ENCODE measurements at places on chromosomes 13 and 19.

GRCh38 chr19:42440357-42441048 is 2.2 kb downstream of the CXCL17 start:
- DNase-seq: peak; percentile 71

GRCh38 chr13:43835701-43836100 is 43.8 kb downstream of the CCDC122 start:
- DNase-seq: no peak

DNA sequence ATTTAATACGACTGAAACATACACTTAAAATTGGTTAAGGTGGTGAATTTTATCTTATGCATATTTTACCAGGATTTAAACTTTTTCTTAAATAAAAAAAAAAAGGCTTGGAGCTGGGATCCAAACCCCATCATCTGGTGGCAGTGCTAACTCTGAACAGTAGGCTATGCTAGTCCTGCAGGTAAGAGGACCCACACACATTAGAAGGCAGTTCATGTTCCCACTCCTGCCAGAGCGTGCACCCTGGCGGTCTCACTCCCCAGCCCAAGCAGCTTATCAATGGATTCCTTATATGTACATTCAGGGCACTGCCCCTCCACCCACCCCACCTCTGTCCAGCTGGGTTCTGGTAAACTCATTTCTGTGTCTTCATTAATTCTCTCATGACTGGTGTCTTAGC is 31.3 kb upstream of the CEBPA start:
- no peak for DNase-seq

DNA sequence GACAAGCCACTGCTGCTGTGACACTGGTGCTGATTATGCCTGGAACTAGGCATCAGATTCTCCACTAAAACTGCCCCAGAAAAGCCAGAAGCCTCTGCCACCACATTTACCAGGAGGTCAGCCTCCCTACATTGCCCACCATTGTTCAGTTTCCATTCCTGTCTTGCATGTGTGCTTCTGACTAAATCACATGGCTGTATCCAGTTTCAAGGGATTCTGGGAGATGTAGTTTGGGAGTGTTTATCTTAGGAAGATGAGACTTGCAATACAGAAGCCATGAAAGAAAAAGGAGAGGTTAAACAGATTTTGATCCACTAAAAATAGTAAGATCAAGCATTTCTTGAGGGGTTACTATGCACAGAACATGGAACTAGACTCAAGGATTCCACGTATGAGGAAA is 40.7 kb upstream of the SERPINE3 start:
- no peak for DNase-seq

- no peak for DNase-seq
Observed at GRCh38 chr13:74132776-74133656, 1.2 kb downstream of the KLF12 start.

DNA sequence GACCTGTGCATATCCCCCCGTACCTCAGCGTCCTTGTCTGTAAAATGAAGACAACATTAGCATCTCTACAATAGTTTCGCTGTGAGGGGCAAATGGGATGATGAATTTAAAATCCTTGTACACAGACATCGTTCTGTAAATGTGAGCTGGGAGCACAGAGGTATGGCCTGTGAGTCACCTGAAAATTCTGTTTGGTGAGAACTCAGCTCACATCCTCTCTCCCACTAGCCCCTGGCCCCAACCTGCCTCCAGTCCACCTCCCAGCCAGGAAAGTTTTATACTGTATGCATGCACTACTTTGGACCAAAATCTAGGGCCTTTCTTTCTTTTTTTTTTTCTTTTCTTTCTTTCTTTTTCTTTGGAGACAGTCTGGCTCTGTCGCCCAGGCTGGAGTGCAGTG is 8.7 kb upstream of the IZUMO2 start:
- DNase-seq: no peak

- no peak for DNase-seq
Observed at GRCh38 chr13:74528734-74529513, 394.7 kb upstream of the KLF12 start.

- DNase-seq: peak; percentile 18
Observed at GRCh38 chr19:45395821-45396617, 8.8 kb downstream of the PPP1R13L start.

Measured in inflammatory macrophage treated with lipopolysaccharide for 4 hours (primary cell).